Upper lobe of right lung (tissue), 1 donor: ENCODE measurements at places on chromosomes 1 and 21. TPM values are rescaled to one million over a fixed set of nuclear protein-coding genes. Genes with fewer than 3 reads are reported as not detected.

- H3K4me1 ChIP-seq = no peaks in the 10 kb centered on the region
- no peaks in the 10 kb centered on the region for H3K27me3 ChIP-seq
- no peak overlapping the region for H3K4me3 ChIP-seq
- no peak for DNase-seq
These were observed 682.4 kb upstream of the ADGRL4 start for GRCh38 chr1:79688932-79689331.

ZNF692 gene
- total RNA-seq = 38.1 TPM

GRCh38 chr1:99122039-99122438 lies 117.4 kb upstream of the PLPPR5 start:
- DNase-seq = no peak
- no peaks in the 10 kb centered on the region for H3K36me3 ChIP-seq

- H3K4me3 ChIP-seq = no peak overlapping the region
- DNase-seq = no peak
- no peaks in the 10 kb centered on the region for H3K36me3 ChIP-seq
- no peak overlapping the region for H3K27ac ChIP-seq
- H3K4me1 ChIP-seq = peaks cover 59% of the 10 kb centered on the region
These were observed 6.8 kb downstream of the LAPTM5 start for GRCh38 chr1:30750731-30751291.

GRCh38 chr1:92882819-92883218 lies 51.0 kb downstream of the RPL5 start:
- no peaks in the 10 kb centered on the region for H3K27me3 ChIP-seq
- H3K36me3 ChIP-seq = no peaks in the 10 kb centered on the region
- H3K4me3 ChIP-seq = no peak overlapping the region
- no peak for DNase-seq

DNA sequence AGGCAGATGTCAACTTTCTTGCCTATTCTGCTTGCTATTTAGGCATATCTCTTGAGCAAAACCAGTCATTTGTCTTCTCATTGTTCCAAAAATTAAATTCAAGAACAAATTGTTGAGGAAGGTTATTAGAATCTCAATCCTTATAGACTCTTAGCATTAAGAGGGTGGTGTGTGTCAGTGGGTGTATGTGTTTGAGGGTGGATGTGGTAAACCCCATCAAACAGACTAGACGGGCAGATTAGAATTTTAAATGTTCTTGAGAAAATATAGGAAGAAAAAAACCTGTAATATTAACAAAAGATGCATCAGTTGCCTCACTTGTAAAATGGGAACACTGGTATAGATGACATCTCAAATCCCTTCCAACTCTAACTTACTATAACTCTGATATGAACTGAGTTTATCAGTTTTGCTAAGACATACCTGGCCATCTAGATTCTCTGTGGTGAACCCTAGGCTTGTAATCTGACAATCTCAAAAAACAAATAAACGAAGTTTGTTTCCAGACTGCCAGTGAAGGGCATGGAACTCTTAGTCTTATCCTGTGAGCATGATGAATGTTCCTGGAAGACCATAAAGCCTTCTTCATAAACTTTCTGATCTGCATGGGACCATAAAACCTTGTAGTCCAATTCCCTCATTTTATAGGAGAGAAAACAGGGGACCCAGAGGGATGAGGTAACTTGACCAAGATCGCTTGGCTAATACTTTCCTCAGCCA lies 176.3 kb upstream of the SGIP1 start:
- H3K36me3 ChIP-seq = peaks cover 19% of the 10 kb centered on the region
- H3K4me3 ChIP-seq = no peak overlapping the region
- H3K27ac ChIP-seq = no peak overlapping the region
- no peaks in the 10 kb centered on the region for H3K27me3 ChIP-seq
- H3K4me1 ChIP-seq = peaks cover 32% of the 10 kb centered on the region
- DNase-seq = no peak

DNA sequence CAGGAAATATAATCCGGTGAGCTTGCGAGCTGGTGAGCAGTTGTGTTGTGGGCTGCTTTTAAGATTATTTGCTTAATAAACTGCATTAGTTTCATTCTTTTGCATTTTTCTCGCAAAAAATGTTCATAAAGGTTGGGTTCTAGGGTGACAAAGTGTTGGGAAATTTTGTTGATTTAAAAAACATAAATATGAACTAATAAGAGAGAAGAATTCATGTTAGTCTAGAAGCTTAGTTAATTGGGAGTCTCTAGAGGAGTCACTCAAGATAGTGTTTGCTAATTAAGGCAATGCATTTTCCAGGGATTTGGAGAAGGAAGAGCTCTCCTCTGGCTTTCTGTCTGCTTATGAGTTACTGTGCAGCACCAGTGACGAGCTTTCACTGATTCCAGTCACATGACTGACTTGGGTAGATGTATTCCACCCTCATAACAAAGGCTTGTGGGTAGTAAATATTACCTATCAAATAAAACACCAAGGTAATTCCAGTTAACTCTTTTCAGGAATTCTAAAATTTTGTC lies 417.0 kb downstream of the PTBP2 start:
- H3K36me3 ChIP-seq = no peaks in the 10 kb centered on the region
- no peaks in the 10 kb centered on the region for H3K4me1 ChIP-seq
- no peaks in the 10 kb centered on the region for H3K27me3 ChIP-seq
- DNase-seq = no peak
- no peak overlapping the region for H3K4me3 ChIP-seq
- no peak overlapping the region for H3K27ac ChIP-seq

DNA sequence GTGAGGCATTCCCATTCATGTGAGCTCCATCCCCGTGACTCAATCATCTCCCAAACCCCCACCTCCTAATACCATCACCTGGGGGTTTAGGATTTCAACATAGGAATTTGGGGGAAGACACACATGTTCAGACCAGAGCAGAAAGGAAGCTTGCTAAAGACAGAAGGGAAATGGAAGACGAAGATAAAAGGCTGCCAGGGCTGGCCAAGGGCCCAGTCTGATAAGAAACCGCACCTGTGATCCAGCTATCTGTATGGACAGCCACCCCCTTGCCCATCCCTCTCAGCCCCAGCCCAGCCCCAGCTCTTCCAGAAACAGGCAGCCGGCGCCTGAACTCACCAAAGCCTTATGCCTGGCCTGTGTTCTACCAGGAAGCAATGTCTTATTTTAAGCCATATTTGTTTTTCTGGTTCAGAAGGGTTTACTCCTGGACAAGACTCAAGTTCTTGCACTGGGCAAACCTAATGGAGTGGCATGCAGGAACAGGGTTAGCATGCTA lies 198.4 kb upstream of the VAMP3 start:
- H3K27me3 ChIP-seq = no peaks in the 10 kb centered on the region
- H3K4me3 ChIP-seq = no peak overlapping the region
- no peak for DNase-seq
- H3K27ac ChIP-seq = no peak overlapping the region
- no peaks in the 10 kb centered on the region for H3K36me3 ChIP-seq

DNA sequence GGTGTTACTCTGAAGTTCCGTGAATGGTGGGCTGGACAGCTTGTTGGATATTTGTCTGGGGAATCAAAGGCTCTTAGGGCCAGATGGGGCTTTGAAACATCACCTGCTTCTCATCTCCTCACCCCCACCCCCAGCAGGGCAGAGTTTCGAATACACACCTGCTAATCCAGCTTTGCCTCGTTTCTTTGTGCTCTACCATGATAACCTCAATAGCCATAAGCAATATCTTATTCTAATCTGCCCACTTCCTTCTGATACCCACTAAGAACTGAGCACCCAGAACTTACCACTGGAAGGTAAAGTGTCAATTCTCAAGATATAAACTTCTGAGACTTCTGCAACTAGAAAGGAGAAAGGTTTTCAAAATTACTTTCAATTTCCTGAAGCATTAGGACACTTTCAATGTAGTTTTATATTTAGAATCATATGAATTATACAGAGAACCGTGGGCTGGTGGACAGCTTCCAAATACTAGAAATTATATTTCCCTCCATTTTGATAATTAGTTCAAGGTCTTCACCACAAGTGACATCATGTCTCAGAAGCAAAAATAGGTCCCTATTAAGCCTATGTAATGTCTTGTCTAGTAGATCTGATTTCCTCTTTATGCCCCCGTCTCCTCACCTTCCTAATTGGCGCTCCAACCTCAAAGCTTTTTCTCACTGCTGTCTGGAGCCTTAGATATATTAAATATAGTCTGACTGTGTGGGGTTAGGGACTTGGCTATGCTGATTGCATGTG lies 64.4 kb upstream of the NEK2 start:
- no peak overlapping the region for H3K4me3 ChIP-seq
- no peaks in the 10 kb centered on the region for H3K36me3 ChIP-seq
- H3K27ac ChIP-seq = no peak overlapping the region
- no peaks in the 10 kb centered on the region for H3K4me1 ChIP-seq
- no peak for DNase-seq
